ENCODE measurements at places on chromosomes 11 and 22.

DNA sequence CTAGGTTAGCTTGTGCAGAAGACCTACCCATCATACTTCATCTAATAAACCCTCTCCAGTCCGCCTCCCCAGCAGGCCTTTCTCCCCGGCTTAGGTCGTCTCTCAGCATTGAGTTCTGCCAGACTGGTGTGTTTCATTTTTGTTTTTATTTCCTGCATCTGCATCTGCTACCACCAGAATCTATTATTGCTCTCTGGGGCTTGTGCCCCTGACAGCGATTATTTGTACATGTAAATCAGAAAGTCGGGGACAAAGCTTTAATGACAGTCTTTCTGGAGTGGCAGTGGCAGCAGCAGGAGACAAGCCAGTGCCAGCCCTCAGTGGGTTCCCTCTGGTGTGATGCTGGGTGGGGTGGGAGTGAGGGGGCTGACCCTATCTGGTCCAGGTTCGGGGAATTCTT, 127.5 kb downstream of the PKNOX2 start:
- DNase-seq: no peak

DNA sequence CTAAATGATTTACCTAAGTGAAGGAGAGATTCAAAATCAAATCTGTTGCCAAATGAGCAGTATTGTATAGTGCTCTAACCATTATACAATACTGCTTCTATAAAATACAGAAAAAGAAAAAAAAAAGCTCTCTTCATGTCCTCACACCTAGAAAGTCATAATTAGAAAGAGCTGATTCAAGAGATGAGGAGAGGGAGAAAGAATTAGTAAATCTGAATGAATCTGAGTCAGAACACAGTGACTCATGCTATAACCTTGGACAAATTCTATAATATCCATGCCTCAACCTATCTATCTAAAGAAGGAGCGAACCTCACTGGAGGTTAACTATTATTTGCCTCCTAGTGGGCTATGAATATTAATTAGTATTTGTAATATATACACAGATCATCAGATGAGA, 29.4 kb downstream of the AMBRA1 start:
- no peak for DNase-seq

GRCh38 chr22:44279069-44279360, 33.7 kb downstream of the SHISAL1 start:
- no peak for DNase-seq

GRCh38 chr11:86805873-86806310, 5.5 kb downstream of the PRSS23 start:
- no peak for DNase-seq

- DNase-seq: no peak
Measured at GRCh38 chr22:36425977-36426523, 38.3 kb upstream of the MYH9 start.

DNA sequence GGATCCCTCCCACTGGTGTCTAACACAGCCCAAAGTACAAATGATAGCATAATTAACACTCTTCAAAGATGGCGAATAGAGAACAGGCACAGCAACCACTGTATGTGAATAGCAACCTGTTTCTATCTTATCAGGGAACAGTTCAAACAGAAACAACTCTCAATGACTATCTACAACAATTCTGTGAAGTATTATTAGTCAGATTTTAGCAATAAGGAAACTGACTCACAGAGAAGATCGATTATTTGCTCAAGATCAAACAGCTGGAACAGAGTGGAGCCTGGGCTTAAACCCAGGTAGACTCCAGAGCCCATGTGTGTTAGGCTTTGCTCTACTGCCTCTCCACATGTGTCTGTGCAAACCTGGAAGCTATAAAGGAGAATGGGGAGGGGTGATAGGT, 88.7 kb downstream of the C11orf58 start:
- no peak for DNase-seq

- DNase-seq: no peak
Measured at GRCh38 chr22:38454353-38455075, 485 bp downstream of the KCNJ4 start.

DNA sequence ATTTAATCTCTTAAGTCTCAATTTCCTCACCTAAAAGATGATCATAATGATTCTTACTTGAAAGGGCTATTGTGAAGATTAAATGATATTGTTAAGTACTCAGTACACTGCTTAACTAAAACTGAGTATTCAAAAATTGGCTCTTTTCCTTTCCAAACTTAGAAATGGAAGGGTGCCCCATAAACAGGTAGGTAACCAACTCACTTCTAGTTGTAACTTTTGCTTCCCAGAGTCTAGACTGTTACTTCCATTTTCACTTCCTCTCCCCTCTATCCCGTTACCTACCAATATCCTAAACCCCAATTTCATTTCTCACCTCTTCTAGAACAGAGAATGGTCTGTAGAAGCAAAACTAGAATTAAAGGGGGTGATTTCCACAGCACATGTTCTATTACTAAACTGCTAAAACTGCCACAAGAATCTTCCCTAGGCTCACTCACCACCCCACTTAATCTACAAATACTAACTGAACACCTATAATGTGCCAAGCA, 50.0 kb downstream of the RRAS2 start:
- no peak for DNase-seq

DNA sequence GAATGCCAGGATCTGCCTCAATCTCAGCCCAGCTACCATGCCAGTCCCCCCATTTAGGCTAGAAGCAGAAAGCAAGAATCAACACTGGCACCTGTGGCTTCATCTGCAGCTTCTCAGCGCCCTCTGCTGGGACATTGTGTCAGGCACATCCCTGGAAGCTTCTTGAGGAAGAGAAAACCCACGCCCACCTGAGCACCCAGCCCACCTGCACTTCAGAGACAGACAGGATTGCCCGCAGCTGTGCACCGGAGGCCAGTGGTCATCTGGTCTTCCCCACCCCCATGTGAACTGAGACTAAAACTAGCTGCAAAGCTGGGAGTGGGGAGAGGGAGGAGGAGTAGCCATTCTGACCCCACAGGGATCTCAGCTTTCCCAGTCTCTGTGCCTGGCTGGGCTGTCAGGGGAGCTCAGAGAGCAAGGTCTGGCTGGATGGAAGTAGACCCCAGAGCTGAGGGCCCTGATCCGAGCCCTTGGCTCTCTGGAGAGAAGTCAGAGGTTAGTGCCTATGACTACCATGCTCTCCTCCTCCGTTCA, 66.8 kb downstream of the FEZ1 start:
- DNase-seq: peak; percentile 35

GRCh38 chr11:96033599-96033998, 109.7 kb upstream of the MTMR2 start:
- DNase-seq: no peak

DNA sequence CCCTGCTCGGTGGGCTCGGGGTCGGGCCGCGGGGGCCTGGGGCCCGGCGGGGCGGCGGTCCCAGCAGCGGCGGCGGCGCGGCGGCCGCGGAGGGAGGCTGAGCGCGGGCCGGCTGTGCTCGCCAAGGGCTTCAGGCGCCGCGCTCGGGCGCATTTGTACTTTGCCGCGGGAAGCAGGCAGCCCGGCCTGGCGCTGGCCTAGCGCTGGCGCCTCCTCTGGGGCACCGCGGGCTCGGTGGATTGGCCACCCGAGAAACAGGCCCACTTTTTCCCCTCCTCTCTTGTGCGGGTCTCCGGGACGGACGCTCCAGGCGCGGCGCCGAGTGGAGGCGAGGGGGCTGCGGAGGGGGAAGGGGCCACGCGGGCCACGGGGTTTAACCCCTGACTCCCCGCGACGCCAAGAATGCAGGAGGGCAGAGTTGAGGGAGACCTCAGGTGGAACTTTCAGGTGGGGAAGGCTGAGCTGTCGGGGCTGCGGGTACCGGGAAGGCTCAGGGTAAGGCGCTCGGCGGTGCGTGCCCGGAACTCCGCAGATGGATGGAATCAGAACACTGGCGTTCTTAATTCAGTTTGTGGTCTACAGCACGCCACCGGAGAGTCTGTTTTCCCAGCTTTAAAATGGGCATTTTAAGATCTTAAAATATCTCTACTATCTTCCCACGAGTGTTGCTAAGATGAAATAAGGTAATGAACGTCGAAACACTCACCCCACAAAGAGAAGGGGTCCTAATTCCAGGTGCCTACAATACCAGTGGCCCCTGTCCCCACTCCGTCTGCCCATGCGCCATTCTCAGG, at the start of gene CHRDL2:
TSS of gene CHRDL2 (minus strand) at position 126 of the 794 bp plus-strand sequence. CDS start 538 bp downstream, outside the sequence.
- no peak for DNase-seq

GRCh38 chr11:6225896-6226295, 8.5 kb downstream of the FHIP1B start:
- DNase-seq: no peak

DNA sequence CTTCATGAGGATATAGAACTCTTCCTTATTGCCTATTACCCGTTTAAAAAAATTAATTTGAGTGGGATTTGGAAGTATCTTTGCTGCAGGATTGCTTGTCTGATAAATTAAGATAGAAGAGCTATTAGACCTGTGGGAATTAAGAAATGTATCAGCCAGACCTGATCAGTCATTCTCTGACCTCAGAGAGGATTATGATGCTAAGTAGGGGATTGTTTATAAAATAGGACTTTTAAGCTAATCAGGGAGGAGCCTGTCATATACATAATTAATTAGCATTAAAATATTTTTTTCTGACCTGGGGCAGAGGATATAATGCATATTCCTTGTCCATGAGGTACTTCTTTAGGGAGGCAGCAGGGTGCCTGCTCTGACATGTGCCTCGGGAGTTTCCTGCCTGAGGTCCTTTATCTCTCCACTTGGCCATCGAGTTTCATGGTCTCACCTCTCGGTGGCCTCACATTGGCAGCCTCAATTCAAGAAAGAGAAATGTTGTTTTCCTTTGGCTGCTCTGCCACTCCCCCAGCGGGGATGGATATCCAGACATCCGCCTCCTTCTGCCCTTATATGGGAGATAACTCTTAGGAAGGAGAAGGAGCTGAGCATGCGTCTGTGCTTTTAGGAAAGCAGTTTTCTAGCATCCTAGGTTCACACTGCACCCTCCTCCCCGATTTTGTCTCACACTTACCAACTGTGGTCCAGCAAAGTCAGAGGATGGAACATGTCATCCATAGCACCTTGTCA, 41.1 kb downstream of the DIXDC1 start:
- DNase-seq: no peak

GRCh38 chr11:100793525-100793924, 106.4 kb downstream of the ARHGAP42 start:
- DNase-seq: no peak

DNA sequence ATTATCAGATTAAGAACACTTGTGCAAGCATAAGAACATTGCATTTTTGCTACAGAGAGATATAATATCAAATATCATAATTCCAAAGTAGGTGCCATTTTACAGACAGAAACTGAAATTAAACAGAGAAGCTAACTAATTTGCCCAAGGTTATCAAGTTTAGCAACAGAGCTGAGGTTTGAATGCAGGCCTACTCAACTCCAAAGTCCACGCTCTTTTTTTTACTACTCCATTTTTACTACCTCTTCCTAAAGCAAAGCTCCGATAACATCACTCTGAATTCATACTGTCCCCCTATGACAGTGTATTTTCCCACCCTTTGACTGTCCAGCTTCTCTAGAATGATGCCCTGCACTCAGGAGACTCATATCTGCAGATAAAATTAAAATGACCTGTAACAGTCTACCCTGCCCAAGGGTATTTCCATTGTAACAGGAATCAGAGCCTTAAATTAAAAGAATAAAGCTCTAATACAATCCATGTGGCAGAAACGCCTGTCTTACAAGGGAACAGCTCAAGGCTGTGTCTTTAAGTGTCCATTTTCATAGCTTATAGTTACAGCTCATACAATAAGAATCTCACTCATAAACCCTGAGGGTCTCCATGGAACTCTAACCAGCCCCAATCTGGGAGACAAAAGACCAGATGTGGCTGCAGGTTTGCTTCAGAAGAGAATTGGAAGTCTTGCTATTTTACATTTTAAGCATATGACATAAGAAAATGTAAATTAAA, 36.8 kb downstream of the ALG9 start:
- no peak for DNase-seq

GRCh38 chr11:35013514-35014233, 97.3 kb downstream of the PDHX start:
- no peak for DNase-seq

- no peak for DNase-seq
Measured at GRCh38 chr11:131246663-131247062, 123.8 kb upstream of the NTM start.

DNA sequence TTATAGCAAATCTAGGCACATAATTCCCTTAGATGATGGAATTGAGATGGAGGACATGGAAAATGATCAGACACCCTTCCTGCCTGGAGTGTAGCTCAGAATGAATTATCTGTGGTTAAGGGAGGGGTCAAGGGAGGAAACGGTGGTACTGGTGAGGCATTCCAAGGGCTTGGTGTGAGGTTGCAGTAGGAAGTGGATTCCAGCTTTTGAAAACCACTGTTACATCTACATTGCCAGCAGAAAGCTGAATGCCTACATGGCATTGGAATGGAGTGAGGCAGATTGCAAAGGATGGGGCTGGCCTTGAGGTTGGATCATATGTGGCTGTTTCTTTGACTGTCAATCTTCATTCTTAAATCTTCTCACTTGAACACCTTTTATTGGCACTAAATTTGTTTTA, 684.4 kb downstream of the NTM start:
- DNase-seq: no peak

- DNase-seq: no peak
Measured at GRCh38 chr22:27842669-27843431, 41.3 kb upstream of the MN1 start.

DNA sequence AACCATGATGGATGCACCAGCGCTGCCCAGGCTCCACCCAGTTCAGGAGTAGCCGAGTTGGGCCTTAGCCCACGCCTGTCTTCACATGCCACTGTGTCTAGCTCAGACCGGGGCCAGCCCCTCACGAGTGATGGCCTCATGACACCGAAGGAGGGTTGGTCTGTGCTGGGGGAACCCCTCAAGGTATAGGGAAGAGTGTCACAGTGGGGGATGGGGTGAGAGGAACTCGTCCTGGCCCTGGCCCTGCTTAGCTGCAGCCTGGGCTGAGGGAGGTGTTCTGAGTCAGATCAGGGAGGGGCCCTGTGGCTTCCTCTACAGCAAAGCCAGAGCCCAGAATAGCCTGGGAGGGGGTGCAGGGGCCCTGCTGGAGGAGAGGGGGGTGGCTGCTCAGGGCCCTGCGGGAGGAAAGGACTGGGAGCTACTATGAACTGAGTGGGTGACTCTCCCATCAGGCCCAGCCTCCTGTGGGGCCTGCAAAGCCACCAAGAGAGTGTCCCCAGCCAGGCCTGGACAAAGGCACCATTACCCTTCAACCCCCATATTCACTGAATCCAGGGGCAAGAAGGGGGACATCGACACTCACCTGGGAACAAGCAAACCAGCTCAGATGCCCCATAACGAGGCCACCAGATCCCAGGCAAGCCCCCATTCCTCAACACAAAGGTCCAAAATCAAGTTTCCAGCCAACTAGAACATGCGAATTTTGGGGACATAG, 41.2 kb downstream of the IGLL5 start:
- no peak for DNase-seq

DNA sequence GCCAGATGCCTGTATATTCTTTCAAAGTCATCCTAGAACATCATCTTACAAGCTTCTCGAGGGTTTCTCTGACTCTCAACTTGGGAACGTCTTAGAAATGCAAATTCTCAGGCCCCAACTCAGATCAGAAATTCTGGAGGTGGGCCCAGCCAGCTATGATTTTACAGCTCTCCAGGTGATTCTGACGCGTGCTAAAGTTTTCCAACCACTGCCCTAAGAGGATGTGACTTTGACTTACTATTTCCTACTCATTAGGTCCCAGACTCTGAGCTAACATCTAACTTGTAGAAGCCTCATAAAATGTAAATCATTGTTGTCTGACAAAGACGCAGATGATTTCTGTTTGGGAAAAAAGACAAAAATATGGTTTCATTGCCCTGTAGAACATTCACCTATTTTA, 61.1 kb downstream of the IRAG1 start:
- no peak for DNase-seq
